ENCODE measurements at places on chromosomes 2 and 18.

- DNase-seq, result no peak
Observed at GRCh38 chr18:58911766-58912165, 47.1 kb downstream of the ZNF532 start.

- DNase-seq, result no peak
Observed at GRCh38 chr2:46485002-46485401, 5.6 kb downstream of the TMEM247 start.

DNA sequence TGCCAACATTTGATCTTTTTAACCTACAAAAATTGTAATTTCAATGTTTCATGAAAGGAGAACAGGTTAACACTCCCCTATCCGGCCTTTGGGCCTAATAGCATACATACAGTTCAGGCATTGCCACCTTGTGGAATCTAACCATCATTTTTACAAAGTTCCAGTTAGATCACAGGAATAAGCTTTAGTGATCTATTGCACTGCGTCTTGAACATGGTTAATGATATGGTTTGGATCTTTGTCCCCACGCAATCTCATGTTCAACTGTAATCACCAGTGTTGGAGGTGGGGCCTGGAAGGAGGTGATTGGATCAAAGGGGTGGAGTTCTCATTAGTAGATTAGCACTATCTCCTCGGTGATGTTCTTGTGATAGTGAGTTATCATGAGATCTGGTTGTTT lies 58.2 kb upstream of the NEUROD1 start:
- no peak for DNase-seq

GRCh38 chr18:2316082-2316750 lies 255.1 kb downstream of the METTL4 start:
- DNase-seq, result no peak

DNA sequence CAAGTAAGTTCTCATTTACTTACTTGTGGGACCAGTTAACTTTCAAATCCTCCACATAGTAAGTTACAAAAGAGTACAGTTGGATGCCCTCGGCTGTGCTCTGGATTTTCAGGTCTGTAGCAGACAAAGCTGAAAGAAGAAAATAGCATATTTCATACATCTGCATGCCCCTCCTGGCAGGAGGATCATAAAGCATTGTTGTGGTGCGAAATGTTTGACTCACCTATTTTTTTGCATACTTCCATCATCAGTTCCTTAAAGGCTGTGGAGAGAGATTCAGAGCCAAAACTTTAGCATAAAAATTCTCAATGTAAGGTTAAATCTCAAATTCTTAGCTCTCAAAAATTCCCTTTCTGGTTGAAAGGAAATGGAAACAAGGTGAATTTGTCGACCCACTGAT lies 70.8 kb upstream of the LPIN2 start:
- DNase-seq, result no peak

Measured in activated T-helper 9 cell treated with anti-CD3 and anti-CD28 coated beads, Interleukin-2, amount 50 U/mL, for 16 hours (primary cell).